ENCODE measurements at places on chromosomes 1 and 21.

DNA sequence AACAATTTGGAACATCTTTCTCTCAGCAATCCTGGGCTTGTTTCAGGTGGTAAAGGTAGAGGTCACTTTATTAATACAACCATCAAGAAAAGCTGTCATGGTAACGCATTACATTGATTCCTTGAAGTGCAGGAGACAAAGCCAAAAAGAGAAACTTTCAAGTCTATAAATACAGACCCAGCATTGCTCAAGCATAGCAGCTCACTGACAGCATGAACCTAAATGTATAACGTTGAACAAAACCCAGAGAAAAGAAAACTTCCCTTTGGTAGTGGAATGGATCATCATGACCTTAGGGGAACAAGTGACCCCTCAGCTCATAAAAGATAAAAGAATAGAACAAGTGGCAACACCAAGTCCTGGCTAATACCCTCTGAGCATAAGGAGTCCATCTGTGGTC is 332.2 kb downstream of the NTNG1 start:
- no peak for DNase-seq

DNA sequence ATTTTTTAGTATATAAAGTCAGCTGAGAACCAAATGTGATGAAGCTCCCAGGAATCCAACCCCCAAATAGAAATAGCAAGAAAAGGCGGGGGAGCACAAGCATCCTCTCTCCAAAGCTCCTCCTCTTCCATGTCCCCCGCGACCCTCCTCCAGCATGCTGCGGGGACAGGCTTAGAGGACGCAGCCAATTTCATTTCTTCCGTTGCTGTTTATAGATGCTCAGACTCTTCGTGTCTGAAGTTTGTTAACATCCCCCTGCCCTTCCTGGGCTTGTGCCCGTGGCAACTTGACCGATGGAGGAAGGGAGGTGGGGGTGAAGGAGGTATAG is 754 bp upstream of the NPPA start:
- DNase-seq: no peak

DNA sequence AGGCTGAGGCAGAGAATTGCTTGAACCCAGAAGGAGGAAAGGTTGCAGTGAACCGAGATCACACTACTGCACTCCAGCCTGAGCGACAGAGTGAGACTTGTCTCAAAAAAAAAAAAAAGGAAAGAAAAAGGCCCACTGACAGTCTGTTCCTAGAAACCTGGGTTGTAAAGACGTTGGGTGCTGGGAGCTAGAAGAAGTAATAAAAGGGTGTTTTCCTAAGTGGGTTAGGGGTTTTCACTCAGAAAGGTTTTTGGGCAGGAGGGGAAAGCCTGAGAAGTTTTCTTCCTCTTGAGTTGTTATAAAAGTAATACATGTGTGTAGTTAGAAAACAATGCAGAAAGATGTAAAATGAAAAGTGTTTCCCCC is 25.4 kb downstream of the CELA3A start:
- DNase-seq: no peak

- peak; percentile 89 for DNase-seq
Observed at GRCh38 chr1:185087746-185088145, 42.4 kb downstream of the RNF2 start.

DNA sequence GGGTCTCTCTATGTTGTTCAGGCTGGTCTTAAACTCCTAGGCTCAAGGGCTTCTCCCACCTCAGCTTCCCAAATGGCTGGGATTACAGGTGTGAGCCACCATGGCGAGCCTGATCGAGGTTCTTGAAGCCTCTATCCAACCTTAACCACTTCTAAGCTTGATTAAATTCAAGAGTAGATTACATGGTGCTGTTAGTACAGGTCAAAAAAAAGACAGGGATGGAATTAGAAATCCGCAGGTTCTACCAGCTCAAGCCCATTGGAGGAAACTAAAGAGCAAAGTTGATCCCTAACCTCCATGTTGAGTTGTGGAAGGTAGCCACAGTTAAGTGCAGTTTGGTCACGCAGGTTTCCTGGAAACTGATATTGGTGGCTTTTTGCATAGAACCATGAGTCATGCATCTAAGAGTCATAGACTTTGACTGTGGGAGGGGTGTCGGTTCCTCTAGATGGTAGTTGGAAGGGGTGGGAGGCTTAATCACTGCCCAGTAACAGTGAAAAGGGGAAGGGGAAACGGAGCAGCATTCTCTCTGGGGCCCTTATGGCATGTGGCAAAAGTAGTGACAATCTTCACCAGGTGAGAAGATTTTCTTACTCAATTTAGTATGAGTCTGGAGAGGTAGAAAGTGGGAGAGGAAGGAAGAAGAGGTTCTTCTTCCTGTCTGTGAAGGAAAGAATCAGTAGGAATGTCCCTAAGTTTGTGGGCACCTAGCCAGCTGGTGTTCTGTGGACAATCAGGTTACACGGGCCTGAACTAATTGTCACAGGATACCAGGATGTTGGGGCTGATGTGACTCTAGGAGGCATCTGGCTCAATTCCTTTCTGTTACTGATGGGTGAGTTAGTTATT is 7.0 kb downstream of the CD53 start:
- peak; percentile 89 for DNase-seq
